ENCODE measurements at places on chromosomes 3 and 15.

- DNase-seq = no peak
These were observed 464.1 kb upstream of the RARB start for GRCh38 chr3:24963762-24964625.

- DNase-seq = no peak
These were observed 2.2 kb upstream of the ISLR2 start for GRCh38 chr15:74127954-74128784.

DNA sequence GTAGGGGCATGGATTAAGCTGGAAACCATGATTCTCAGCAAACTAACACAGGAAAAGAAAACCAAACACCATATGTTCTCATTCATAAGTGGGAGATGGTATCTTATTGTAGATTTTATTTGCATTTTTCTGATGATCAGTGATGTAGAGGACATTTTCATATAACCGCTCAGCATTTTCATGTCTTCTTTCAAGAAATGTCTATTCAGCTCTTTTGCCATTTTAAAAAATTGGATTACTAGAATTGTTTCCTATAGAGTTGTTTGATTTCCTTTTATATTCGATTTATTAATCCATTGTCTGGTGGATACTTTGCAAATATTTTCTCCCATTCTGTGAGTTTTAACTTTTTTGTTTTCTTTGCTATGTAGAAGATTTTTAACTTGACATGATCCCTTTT lies 682.2 kb upstream of the BCHE start:
- DNase-seq = no peak

- DNase-seq = no peak
These were observed 172.1 kb upstream of the LRRN1 start for GRCh38 chr3:3627114-3627513.

Data from activated naive CD8-positive, alpha-beta T cell treated with anti-CD3 and anti-CD28 coated beads for 36 hours (primary cell).